CD8-positive, alpha-beta memory T cell (primary cell): ENCODE measurements at places on chromosomes 13 and 19. TPM values are rescaled to one million over a fixed set of nuclear protein-coding genes. Genes with fewer than 3 reads are reported as not detected.

Gene ZNF580
- 15.2 TPM for polyA plus RNA-seq

GRCh38 chr13:40622761-40623160 lies 43.7 kb downstream of the FOXO1 start:
- H3K36me3 ChIP-seq: no peaks in the 10 kb centered on the region
- no peak for DNase-seq
- H3K4me1 ChIP-seq: peaks cover 81% of the 10 kb centered on the region
- H3K27ac ChIP-seq: no peak overlapping the region

- DNase-seq: no peak
- H3K27me3 ChIP-seq: no peaks in the 10 kb centered on the region
- no peak overlapping the region for H3K4me3 ChIP-seq
- no peak overlapping the region for H3K27ac ChIP-seq
- H3K36me3 ChIP-seq: no peaks in the 10 kb centered on the region
Observed at GRCh38 chr19:42989851-42990250, 36.4 kb downstream of the PSG11 start.

Gene ATP4A
- not detected for polyA plus RNA-seq

DNA sequence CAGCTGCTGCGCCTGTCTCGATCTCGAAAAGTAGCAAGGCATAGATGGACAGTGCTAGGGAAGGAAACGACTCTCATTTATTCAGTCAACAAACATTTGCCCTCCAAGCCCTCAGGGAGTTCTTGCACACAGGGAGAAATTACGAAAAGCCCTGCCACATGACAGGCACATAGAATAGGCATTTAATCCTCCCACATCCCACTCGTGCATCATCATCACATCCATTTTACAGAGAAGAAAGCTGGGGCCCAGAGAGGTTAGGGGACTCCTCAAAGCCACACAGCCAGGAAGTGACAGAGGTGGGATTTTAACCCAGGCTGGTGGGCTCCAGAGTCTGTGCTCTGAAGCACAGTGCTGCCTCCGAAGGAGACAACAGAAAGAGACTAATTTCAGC lies 11.6 kb downstream of the TMEM221 start:
- no peaks in the 10 kb centered on the region for H3K27me3 ChIP-seq
- no peaks in the 10 kb centered on the region for H3K4me1 ChIP-seq
- H3K36me3 ChIP-seq: no peaks in the 10 kb centered on the region
- no peak overlapping the region for H3K4me3 ChIP-seq
- DNase-seq: no peak

Gene ZNF317
- 50.7 TPM for polyA plus RNA-seq

DNA sequence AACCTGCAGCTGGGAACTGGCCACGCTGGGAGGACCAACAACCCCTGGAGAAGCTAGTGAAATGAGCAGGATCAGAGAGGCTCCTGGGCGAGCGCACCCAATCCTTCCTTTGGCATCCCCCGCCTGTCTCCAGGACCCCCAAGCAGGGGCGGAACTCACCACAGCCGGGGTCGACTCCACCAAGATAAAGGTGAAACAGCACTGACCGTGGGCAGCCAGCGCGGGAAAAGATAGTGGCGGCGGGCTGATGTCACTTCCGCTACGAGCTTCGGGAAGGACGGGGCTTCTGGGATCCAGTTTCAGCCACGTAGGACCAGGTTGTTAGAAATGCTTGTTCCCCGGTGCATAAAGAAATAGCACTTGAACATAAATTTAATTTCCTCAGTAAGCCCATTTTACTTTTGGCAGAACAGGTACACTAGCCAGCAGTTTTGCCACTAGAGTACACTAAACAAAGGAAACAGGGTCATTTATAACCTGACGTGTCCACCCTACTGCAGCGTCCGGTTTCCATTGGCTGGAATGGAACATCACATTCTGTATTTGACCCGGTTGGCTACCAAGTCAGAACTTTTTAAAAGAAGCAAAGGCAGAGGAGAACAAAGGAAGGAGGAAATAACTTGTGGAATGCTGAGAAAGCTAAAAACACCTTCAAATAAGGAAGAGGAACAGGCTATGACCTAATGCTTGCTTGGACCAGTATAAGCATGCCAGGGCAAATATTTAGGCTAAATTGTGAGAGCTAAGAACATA lies 25.5 kb upstream of the ZNF562 start:
- H3K27ac ChIP-seq: no peak overlapping the region
- H3K27me3 ChIP-seq: no peaks in the 10 kb centered on the region
- no peaks in the 10 kb centered on the region for H3K4me1 ChIP-seq
- DNase-seq: no peak
- no peaks in the 10 kb centered on the region for H3K36me3 ChIP-seq

Gene ZNF486
- polyA plus RNA-seq: 4.9 TPM

DNA sequence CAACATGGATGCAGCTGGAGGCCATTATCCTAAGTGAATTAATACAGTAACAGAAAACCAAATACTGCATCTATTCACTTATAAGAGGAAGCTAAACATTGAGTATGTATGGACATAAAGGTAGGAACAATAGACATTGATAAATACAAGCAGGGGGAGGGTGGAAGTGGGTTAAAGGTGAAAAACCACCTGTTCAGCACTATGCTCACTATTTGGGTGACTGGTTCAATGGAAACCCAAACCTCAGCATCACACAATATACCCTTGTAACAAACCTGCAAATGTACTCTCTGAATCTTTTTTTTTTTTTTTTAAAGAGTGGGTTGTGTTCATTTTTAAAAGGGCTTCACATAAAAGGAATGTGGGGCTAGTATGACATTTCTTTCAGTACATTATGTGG lies 26.9 kb upstream of the CPB2 start:
- no peaks in the 10 kb centered on the region for H3K27me3 ChIP-seq
- peaks cover 80% of the 10 kb centered on the region for H3K36me3 ChIP-seq
- H3K4me1 ChIP-seq: no peaks in the 10 kb centered on the region
- no peak for DNase-seq

DNA sequence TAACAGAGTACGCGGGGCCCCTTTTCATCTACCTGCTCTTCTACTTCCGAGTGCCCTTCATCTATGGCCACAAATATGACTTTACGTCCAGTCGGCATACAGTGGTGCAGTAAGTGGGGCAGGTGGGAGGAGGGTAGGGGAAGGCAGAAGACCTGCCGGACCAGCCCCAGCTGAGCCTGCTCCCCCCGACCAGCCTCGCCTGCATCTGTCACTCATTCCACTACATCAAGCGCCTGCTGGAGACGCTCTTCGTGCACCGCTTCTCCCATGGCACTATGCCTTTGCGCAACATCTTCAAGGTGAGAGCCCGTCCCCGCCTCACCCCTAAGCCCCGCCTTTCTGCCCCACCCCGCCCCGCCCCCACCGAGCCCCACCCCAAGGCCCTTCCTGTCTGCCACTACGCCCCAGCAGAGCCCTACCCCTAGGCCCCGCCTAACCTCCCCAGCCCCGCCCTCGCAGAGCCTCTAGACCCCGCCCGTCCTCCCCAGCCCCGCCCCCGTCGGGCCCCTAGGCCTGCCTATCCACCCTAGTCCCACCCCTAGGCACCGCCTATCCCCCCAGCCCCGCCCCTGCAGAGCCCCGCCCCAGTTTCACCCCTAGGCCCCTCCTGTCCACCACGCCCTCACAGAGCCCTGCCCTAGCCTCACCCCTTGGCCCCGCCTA lies 7.7 kb downstream of the NDUFB7 start:
- H3K4me1 ChIP-seq: peaks cover 30% of the 10 kb centered on the region
- peak; percentile 52 for DNase-seq
- H3K36me3 ChIP-seq: peaks cover 14% of the 10 kb centered on the region
- H3K4me3 ChIP-seq: no peak overlapping the region
- H3K27ac ChIP-seq: no peak overlapping the region
- H3K27me3 ChIP-seq: no peaks in the 10 kb centered on the region

GRCh38 chr13:46983881-46984280 lies 87.0 kb upstream of the HTR2A start:
- DNase-seq: no peak
- H3K27me3 ChIP-seq: no peaks in the 10 kb centered on the region
- no peak overlapping the region for H3K27ac ChIP-seq
- H3K36me3 ChIP-seq: no peaks in the 10 kb centered on the region
- H3K4me1 ChIP-seq: no peaks in the 10 kb centered on the region

Gene ZNF791
- 21.3 TPM for polyA plus RNA-seq

DNA sequence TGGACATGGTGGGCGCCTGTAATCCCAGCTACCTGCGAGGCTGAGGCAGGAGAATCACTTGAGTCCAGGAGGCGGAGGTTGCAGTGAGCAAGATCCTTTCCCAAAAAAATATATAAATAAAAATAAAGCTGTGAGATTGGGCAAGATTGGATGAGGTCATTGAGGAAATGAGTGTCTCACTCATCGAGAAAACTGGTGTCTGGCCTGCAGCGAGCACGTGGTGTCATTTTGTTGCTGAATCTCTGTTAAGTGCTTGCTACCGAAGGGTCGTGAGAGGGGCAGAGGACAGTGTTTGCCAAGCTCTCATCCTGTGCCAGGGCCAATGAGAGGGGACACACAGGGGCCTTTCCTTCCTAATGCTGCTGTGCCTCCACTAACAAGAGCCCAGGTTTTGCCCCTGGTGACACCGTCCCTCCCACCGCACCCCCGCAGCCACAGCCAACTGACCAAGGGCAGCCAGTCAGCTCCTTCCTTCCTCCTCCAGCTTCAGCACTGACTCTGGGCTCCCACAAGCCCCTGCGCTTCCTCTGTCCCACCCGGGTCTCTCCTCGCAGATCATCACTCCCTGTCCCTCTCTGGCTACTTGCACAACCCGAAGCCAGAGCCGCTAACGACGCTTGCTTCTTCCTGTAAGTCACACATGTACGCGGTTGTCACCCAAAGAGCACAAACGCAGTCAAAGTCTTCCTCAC lies 3.2 kb downstream of the POLD1 start:
- no peak overlapping the region for H3K27ac ChIP-seq
- H3K36me3 ChIP-seq: peaks cover 4% of the 10 kb centered on the region
- no peak for DNase-seq
- no peak overlapping the region for H3K4me3 ChIP-seq
- H3K27me3 ChIP-seq: no peaks in the 10 kb centered on the region
